ENCODE measurements at places on chromosomes 7 and 10.

DNA sequence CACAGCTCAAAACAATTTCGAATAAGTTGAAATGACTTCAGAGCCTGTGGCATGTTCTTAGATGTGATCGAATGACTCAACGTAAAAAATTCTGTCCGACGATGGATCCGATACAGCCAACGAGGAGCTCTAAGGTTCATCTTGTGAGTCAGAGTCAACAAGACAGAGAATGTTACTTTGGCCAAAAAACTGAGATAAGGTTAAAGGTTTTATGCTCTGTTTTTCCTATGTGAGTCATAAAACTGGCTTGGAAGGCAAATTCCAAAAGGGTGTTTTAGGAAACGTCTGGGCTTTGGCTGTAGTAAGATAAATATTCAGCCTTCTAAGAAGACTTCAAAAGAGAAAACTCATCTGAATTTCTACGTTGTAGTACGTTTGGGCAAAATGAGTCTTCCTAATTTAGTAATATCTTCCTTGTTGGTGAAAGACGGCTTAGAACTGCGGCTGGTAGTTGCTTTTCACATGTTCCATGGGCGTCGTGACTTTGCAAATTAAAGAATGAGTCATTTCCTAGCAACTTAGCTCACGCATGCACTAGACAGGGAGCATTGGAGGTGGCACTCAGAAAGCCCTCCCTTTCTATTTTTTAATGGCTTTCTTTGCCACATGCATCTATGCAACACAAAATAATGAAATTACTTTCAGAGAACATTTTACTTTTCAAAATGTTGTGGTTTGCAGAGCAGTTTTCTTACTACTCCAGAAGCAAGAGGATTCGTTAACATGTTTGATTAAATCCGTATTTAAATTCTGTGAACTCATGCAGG is 28.2 kb downstream of the PFKP start:
- no peak for DNase-seq

DNA sequence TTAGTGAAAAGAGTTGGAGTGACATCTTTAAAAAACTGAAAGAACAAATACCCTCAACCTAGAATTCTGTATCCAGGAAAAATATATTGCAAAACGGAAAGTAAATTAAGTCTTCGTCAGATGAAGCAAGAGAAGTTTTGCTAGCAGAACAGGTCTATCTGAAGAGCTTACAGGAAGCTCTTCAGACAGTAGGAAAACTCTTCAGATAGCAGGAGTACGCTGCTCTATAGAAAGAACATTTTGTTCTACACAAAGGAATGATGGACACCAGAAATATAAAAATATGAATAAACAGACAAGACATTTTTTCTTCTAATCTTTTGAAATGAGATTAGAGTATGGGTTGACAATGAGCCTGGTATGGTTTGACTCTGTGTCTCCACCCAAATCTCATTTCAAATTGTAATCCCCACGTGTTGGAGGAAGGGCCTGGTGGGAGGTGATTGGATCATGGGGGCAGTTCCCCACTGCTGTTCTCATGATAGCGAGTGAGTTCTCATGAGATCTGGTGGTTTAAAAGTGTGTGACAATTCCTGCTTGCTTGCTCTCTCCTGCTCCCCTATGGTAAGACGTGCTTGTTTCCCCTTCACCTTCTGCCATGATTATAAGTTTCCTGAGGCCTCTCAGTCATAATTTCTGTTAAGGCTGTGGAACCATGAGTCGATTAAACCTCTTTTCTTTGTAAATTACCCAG is 567.3 kb downstream of the AUTS2 start:
- DNase-seq, result no peak

DNA sequence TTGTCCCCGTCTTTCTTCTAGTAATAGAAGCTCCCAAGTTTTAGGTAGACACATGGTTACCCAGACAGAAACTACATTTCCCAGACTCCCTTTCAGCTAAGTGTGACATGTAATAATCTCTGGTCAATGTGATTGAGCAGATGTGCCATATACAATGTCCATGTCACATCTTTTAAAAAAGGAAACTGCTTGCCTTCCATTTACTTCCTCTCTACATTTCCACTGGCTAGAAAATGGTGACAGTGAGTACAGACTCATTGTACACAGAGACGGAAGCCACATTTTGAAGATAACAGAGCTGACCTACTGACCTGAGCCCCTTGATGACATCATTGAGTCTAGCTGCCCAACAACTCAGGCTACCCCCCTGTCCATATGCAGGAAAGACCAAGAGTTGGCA is 21.3 kb downstream of the ZC3HAV1 start:
- DNase-seq, result no peak

DNA sequence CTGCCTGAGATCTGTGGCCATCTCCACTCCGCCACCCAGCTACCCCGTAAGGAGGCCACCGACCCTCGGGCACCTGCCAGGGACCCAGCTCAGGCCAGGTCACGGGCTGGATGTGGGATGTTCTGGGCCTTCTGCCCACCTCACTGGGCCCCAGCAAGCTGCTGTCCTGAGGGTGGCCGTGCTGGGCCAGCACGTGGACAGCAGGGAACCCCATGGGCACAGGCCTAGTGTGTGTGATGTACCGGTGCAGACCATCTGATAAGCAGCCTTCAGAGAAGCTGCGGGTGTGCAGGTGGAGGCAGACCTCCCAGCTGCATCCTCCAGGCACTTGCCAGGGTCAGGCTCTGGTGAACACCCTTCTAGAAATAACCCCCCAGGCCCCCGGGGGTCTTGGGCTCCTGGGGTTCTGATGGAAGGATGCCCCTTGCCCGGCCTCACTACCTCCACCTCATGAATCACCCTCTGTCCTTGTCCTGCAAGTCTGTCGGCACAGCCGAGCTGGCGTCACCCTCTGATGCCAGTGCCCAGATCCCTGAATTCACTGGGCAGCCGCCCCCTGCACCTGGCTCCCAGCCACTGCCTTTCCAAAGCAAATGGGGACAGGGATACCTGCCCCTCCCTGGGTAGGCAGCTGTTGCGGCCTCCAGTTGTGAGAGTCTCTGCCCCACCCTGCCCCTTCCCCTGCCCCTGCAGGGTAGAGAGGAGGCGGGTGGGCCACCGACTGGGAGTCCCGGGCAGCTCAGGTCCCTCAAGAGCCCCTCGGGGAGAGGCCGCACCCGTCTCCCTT is 139.8 kb downstream of the FAM53B start:
- no peak for DNase-seq

DNA sequence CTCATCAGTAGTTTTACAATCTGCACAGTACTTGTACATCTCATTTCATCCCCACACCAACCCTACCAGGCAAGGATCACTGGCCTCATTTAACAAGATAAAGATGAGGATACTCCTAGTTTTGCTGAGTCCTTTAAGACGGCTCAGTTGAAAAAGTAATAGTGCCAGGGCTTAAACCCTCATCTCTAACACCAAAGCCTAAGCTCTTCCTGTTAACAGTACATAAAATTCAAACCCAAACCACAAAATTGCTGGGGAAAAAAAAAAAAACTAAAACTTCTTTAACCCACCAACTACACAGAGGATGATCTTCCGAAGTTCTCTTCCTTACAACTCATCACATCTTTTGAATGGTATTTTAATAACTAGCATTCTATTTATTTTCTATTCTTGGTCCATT is 1.3 kb downstream of the SAR1A start:
- DNase-seq, result no peak

- no peak for DNase-seq
Observed at GRCh38 chr7:17939606-17940301, 540 bp downstream of the SNX13 start.

DNA sequence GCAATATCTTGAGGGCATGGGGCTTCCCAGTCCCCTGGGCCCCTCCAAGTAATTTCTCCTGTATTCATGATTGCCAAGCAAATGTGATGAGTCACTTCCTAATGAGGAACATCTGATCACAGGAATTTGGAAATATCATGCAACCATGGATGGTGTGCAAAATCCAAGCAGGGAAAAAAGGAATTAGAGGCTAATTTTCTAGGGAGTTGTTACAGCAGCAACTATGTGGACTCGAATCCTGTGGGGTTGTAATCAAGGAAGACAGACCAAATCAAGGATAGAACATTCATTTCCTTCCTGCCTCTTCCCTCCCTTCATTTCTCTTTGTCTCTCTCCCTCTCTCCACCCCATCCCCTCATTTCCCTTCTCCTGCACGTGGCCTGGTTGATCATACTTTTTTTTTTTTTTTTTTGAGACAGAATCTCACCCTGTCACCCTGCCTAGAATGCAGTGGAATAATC is 23.9 kb upstream of the AGFG2 start:
- DNase-seq, result no peak

GRCh38 chr10:12958546-12959110 is 42.9 kb downstream of the CCDC3 start:
- no peak for DNase-seq

DNA sequence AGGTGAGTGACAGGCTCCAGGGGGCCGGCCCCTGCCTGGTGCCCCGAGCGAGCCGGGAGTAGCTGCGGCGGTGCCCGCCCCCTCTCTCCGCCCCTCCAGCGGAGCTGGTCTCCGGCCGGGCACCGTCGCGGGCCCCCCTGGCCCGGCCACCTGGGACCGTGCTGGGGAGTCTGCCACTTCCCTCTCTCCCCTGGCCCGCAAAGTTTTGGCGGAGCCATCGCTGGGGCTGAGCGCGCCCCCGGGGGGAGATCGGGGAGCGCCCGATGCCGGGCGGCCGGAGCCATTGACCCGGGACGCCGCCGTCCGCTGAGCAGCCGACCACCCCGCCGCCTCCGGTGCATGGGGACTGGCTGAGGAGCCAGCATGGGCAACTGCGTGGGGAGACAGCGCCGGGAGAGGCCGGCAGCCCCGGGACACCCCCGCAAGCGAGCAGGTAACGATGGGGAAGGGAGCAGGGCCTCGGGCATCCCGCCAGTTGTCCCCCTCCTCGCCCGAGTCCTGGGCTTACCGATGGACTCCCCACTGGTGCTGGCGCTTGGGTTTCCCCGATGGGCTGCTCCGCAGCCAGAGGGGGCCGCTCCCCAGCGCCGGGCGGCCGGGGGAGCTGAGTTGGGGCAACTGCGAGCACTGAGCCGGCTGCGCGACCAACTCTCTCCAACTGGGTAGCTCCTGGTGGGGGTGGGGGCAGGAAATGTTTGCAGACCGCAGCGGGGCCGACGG is at the start of gene UBTD1:
Gene UBTD1 (plus strand): TSS at position 84 of the 720 bp plus-strand sequence. CDS start 280 bp downstream, at position 364.
- DNase-seq, result no peak

GRCh38 chr10:11908536-11908935 is 85.4 kb downstream of the PROSER2 start:
- no peak for DNase-seq

DNA sequence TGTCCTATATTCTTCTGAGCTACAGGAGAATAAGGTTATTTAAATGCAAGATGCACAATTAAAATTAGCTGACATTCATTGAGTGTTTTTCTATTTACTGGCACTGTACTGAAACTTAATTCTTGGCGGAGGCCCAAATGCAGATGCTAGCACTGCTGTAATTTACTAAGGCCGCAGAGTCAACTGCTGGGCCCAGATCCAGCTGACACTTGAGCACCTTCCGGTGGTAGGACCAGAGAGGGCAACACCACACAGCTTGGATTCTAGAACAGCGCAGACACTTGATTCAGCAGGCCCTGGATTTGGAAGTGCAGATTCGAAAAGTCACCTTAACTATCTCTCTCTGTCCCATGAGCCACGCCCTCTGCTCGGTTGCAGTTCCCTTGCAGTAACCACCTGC is 228.6 kb upstream of the TMEM72 start:
- DNase-seq, result no peak

DNA sequence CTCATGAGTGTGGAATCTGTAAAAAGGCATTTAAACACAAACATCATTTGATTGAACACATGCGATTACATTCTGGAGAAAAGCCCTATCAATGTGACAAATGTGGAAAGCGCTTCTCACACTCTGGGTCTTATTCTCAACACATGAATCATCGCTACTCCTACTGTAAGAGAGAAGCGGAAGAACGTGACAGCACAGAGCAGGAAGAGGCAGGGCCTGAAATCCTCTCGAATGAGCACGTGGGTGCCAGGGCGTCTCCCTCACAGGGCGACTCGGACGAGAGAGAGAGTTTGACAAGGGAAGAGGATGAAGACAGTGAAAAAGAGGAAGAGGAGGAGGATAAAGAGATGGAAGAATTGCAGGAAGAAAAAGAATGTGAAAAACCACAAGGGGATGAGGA is 207.7 kb downstream of the ZEB1 start:
- DNase-seq, result no peak

DNA sequence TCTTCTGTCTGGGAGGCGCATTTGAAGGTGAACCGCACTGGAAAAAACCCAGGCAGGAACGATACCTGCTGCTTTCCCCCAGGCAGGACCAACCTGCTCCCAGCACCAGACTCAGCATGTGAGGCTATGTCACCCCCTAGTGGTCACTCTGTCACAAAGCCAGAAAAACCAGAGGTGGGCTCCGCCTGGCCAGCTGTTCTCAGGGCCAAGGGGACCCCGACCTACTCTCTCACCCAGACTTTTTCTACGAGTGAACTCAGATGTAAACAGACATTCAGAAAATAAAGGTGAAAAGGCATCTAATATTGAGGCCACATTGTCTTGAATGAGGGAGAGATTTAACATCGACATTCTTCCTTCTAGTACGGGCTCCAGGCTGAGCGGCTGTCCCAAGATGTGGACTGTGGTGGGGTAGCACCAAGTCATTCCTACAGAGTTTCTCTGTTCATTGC is 117.3 kb downstream of the PRKAG2 start:
- peak; percentile 68 for DNase-seq

DNA sequence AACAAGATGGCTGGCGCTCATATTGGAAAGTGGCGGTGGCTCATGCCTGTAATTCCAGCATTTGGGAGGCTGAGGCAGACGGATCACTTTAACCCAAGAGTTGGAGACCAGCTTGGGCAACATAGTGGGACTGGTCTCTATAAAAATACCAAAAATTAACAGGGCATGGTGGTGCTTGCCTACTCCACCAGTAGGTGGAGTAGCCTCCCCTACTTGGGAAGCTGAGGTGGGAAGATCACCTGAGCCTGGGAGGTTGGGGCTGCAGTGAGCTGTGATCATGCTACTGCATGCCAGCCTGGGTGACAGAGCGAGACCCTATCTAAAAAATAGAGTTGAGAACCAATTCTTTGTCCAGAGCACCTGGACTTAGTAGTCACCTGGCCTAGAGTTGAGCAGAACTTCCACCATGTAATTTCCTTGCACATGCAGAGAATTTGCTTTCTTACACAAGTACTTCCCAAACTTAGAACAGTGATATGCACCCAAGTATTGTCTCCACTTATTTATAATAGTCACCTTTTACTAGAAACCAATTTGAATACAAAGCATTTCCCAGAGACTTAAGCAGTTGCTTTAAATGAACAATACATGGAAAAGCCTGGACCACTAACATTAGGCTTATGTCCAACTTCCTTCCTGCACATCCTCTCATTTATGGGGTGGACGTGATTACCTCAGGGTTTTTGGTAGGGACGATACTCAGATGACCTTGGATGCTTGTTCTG is 15.9 kb downstream of the LAMB4 start:
- no peak for DNase-seq

- DNase-seq, result no peak
Observed at GRCh38 chr7:22113041-22113440, 167.3 kb upstream of the CDCA7L start.

GRCh38 chr7:30694218-30694745 is 12.0 kb upstream of the CRHR2 start:
- DNase-seq, result no peak
